ENCODE measurements at places on chromosomes 3 and 15. TPM values are rescaled to one million over a fixed set of nuclear protein-coding genes. Genes with fewer than 3 reads are reported as not detected.

Gene ALDH1A3
- 3.4 TPM for total RNA-seq

GRCh38 chr3:132117642-132118041, 82.8 kb upstream of the CPNE4 start:
- DNase-seq, result no peak

GRCh38 chr3:179700716-179701115, 47.9 kb downstream of the USP13 start:
- DNase-seq, result no peak

- peak; percentile 92 for DNase-seq
Observed at GRCh38 chr15:71237456-71238188, 122.4 kb downstream of the THSD4 start.

Gene TM2D3
- total RNA-seq, result 46.8 TPM

Gene DNAJC13
- 30.7 TPM for total RNA-seq

DNA sequence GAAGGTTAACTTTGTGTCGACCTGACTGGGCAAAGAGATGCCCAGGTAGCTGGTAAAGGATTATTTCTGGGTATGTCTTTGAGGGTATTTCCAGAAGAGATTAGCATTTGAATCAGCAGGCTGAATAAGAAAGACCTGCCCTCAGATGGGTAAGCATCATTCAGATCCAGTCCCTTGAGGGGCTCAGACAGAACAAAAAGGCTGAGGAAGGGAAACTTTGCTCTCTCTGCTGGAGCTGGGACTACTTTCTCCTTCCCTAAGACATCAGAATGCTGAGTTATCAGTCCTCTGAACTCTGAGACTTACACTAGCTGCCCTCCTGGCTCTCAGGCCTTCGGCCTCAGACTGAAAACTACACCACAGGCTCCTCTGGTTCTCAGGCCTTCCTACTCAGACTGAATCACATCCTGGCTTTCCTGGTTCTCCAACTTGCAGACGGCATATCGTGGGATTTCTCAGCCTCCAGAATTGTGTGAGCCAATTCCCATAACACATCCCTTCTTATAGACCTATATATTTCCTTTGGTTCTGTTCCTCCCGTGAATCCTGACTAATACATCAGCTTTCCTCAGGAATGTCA, 982.9 kb downstream of the TUSC7 start:
- DNase-seq, result no peak

Gene SEMA5B
- total RNA-seq, result 1.7 TPM

DNA sequence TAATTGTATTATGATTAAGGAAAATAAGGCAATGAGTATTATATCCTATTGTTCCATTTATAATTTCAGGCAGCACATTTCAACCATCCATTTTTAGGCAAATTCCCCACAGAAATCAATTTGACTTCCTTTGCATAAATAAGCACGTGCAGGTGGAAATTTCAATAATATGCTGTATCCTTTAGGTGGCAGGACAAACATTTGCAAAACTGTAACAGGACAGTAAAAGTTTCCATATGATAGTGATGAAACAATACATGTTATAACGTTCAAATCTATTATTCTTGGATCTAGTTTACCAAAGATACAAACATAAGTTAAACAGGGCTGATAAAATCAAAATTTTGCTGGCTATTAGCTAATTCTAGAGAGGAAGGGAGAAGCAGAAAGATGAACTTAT, 8.5 kb downstream of the UACA start:
- DNase-seq, result no peak

- DNase-seq, result no peak
Observed at GRCh38 chr3:113450911-113451310, 9.6 kb upstream of the CFAP44 start.

Gene CTXN2
- not detected for total RNA-seq

Gene LMAN1L
- total RNA-seq, result 110 TPM

GRCh38 chr3:24683090-24683489, 188.4 kb upstream of the THRB start:
- no peak for DNase-seq

- no peak for DNase-seq
Observed at GRCh38 chr15:34625007-34625406, 41.6 kb upstream of the GOLGA8B start.

DNA sequence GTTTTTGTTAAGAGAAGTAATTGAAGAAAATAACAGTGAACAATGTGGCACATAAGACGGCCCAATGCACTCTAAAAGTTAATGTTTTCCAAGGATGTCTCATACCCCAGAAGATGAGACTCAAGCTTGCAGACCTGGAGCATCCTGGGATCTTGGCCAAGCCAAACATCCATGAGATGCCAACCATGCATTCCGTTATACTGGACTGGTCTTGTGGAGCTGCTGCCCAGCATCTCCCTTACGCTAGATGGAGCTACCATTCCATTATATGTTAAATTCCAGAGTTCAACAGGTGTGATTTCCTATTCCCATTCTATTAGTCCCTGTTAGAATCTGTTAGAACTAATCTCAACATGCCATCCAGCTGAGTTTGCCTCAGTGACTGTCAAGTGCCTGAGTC, 181.8 kb downstream of the PDCD6IP start:
- no peak for DNase-seq

Gene NXPE3
- total RNA-seq, result 35.1 TPM

DNA sequence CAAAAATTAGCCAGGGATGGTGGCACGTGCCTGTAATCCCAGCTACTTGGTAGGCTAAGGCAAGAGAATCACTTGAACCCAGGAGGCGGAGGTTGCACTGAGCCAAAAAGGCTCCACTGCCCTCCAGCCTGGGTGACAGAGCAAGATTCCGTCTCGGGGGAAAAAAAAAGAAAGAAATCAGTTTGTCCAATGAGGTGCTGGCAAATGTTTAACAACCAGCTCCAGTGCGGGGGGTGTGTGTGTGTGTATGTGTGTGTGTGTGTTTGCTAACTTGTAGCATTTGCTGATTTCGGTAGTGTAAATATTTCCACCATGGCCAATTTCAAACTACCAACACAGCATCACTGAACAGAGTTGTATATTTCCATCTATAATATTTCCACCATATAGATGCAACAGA, 23.8 kb upstream of the IDH2 start:
- no peak for DNase-seq

- DNase-seq, result peak; percentile 42
Observed at GRCh38 chr3:123449997-123450604, 1.2 kb upstream of the ADCY5 start.

Gene ARRDC4
- total RNA-seq, result 20.1 TPM

Gene GDPGP1
- total RNA-seq, result 9.4 TPM

DNA sequence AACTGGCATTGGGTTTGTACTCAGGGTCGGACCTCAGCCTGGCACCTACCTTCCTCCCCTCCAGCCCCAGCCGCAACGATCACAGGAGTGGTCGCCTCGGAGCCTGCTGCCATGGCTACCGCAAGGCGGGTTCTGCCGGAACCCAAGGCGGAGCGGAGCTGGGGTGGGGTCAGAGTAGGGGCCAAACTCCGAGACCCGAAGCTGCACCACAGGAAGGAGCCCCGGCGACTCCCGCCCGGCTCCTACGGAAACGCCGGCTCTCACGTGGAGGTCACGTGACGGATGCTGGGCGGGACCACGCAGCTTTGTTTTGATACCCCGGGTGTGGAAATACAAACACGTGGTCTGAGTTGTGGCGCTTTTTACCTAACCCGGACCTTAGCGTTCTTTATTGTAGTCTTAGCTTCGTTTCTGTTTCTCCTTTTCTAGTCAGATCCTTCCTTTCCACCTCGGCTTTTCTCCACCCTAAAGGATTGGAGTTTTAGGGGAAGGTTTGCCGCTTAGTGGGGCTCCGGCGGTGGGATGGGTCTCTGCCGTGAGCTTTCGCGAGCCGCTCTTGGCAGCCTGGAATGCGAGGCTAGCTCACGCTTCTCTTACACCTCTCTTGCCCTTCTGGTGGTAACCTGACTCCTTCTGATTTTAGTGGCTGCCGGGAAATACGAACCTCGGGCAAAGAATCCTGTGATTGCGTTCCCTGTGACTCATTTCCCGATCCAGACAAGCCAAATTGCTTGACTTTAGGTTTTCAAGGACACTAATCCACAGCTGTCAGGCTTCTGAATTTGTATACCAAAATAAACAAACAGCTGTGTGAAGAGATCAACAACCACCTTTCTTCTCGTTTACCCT, at the start of gene HSPBAP1:
HSPBAP1 (minus strand) TSS at position 264 of the 849 bp plus-strand sequence; CDS start at position 113, 151 bp downstream.
- peak; percentile 95 for DNase-seq

Gene MYO5C
- total RNA-seq, result 8.2 TPM

DNA sequence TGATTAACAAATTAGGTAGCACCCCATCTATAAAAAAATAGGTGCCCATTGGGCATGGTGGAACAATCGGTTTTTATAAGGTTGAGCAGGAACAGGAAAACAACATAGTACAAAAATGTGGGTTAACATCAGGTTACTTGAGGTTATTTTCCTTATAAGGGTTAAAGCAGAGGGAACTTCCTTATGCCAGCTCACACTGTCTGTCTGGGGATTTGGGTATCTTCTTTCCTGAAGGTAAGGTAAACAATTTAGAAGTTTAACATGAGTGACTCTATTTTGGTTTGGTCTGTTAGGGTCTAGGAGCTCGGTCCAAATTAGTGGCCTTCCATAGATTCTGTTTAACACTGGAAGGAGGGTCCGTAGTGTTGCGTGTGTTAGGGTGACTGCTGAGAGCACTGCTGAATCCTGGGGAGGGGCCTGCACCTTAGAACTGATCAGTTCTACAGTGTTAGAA, 14.7 kb downstream of the CHD2 start:
- DNase-seq, result no peak

Gene CD86
- 8.7 TPM for total RNA-seq

Data from left cardiac atrium (tissue), 4 donors.